ENCODE measurements at places on chromosomes 12 and 14. TPM values are rescaled to one million over a fixed set of nuclear protein-coding genes. Genes with fewer than 3 reads are reported as not detected.

GRCh38 chr12:125137766-125138344 is 72.6 kb downstream of the AACS start:
- DNase-seq: no peak

- no peak for DNase-seq
Observed at GRCh38 chr12:91606662-91607377, 424.2 kb upstream of the DCN start.

GRCh38 chr14:94536836-94537235 is 24.4 kb upstream of the SERPINA4 start:
- DNase-seq: peak; percentile 41

DNA sequence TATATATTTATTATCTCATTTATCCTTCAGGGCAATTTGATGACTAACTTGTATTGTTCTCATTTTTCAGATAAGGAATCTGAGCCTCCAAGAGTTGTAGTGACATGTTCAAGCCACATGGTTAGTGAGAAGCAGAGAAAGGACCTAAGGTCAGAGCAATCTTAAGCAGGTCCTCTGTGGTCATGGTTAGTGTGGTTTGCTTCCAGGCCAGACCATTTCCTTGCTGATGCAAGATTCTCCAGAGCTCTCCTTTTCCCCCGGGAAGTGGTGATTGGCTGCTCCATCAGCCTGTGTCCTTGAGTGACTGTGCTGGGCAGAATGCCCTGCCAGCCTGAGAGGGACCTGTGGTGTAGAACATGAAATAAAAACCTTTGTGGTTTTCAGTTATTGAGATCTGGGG is 141.3 kb downstream of the KTN1 start:
- DNase-seq: peak; percentile 80

DNA sequence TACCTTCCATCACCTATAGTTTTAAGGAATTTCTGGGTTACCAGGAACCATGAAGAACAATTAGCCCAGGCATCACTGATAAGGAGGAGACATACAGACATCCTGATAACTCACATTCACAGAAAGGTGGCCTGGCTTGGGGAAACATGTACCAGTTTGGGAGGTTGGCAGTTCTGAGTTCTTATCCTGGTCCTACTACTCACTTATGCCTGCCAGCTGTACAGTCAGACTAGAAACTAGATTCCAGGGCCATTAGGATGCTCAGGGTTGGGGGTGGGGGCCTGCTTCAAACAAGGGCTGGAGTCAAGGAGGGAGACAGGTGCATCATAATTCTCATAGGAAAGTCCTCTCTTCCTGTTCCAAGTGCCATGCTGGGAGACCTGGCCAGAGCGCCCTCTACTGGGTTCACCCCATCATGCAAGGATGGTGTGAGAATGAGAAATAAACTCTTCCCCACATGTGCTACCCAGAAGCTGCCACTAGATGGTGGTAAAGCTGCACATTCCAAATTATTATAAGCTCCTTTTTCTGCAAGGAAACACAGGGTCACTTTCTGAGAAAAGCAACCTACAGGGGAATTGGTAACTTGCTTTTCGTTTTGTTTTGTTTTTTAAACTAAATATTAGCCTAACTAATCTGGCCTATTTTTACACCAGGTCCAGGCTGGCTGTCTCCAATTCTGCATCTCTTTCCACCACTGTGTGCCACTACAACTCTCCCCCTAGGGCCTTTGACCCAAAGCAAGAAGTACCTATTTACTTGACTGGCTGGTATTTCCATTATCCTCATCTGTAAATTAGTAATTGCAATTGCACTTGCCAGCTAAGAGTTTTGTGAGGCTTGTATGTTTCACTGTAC is 14.5 kb downstream of the OAS2 start:
- DNase-seq: peak; percentile 67

- DNase-seq: peak; percentile 30
Observed at GRCh38 chr14:64324461-64324860, 30.3 kb upstream of the ESR2 start.

DNA sequence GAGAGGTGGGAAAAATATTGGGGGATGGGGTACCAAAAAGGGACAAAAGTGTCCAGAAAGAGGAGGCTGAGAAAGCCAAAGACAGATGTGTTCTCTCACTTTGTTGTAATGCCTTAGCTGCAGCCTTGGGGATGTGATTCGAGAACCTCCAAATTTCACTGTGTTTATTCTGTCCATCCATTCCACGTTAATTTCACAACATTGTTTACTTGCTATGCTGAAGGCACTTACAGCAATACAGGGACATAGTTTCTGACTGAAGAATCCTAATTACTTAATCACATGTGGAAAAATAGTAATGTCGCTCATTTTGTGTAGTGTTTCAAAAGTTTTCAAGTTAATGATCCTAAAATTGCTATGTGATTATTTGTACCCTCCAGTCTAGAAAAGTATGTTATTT is 146.2 kb upstream of the SLC38A2 start:
- no peak for DNase-seq

- DNase-seq: no peak
Observed at GRCh38 chr12:5971194-5971850, 26.3 kb upstream of the ANO2 start.

DNA sequence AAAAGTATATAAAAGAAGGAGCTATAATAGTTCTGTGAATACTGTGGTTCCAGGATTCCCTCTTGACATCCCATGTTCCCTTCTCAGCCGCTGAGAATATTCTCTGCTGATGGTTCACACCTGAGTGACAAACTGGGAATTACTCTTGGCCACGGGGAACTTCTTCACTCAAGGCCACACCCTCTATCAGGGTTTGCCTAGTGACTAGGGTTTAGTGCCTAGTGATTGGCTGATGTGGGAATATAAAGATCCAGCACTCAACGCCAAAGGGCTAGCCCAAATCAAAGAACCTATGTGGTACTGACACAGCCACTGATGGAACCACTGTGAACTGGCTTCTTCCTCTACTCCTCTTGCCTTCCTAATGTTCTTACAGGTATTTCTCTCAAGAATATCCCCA is 248.4 kb downstream of the ASCL1 start:
- DNase-seq: no peak

DNA sequence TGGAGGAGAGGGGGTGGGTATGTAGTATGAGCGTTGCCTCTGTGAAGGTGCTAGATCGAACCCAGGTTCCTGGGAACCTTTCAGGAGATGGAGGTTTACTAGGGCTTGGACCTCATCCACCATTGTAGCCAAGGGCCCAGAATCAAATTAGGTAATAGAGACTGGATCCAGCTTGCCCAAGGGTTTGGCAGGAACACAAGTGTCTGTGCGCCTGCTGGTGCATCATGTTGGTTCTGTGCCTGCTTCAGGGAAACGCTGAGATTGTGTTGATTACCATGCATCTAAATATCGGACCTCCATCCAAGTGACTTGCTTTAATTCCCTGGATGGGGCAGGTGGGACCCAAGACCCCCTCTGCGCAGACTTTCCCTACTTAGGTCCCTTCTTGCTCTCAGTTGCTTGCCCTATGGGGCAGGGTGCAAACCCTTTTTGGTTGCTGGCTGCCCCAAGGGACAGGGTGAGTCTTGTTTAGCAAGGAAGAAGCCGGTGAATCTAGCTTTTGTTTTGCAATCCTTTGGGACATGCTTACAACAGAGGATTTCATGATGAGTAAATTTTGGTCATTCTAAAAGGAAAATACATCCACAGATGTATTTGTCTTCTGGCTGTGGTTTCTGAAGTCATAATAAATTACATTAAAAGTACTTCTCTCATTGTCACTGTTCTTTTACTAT is 189.8 kb upstream of the PRICKLE1 start:
- DNase-seq: peak; percentile 92

- DNase-seq: no peak
Observed at GRCh38 chr12:95074766-95075165, 1.3 kb upstream of the NR2C1 start.

GRCh38 chr12:107488666-107489065 is 196.9 kb upstream of the PWP1 start:
- DNase-seq: peak; percentile 52

- DNase-seq: no peak
Observed at GRCh38 chr14:105015242-105015641, 5.6 kb downstream of the CDCA4 start.

DNA sequence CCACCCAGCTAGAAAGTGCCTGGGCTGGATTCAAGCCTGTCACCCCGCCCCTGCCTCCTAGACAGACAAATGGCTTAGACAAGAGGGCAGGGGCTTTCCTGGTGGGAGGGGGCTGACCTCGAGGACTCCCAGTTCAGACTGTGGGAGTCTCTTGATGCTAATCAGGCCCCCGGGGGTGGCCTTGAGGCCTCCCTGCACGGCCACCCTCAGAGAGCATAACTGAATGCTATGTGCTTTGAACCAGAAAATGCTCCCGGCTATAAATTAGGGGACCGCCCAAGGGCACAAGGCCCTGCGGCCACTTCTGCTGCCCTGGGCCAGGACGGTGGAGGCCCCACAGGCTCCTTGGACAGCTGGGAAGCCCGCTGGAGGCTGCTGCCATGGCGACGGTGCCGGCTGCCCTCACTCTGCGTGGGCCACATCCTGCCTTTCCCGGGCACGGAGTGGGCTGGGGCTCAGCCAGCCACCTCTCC is 111.0 kb upstream of the NCOR2 start:
- DNase-seq: no peak

DNA sequence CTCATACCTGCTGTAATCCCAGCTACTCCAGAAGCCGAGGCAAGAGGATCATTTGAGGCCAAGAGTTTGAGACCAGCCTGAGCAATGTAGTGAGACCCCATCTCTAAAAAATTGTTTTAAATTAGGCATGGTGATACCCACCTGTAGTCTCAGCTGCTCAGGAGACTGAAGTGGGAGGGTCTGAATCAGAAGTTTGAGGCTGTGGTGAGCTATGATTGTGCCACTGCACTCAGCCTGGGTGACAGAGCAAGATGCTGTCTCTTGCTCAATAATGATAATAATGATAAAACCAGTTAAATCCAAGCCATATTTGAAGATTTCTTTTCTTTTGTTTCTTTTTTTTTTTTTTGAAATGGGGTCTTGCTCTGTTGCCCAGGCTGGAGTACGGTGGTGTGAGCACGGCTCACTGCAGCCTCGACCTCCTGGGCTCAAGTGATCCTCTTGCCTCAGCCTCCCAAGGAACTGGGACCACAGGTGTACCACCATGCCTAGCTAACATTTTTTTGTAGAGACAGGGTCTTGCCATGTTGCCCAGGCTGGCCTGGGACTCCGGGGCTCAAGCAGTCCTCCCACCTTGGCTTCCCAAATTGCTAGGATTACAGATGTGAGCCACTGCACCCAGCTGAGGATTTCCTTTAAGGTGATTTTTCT is 12.8 kb downstream of the PSMA6 start:
- DNase-seq: no peak

- DNase-seq: no peak
Observed at GRCh38 chr14:82421286-82421685, 887.6 kb upstream of the SEL1L start.

- peak; percentile 66 for DNase-seq
Observed at GRCh38 chr14:104689881-104690711, 678 bp downstream of the INF2 start.

- no peak for DNase-seq
Observed at GRCh38 chr12:118330421-118331018, 42.2 kb downstream of the TAOK3 start.

GRCh38 chr12:58841058-58841798 is 79.1 kb downstream of the LRIG3 start:
- no peak for DNase-seq

DNA sequence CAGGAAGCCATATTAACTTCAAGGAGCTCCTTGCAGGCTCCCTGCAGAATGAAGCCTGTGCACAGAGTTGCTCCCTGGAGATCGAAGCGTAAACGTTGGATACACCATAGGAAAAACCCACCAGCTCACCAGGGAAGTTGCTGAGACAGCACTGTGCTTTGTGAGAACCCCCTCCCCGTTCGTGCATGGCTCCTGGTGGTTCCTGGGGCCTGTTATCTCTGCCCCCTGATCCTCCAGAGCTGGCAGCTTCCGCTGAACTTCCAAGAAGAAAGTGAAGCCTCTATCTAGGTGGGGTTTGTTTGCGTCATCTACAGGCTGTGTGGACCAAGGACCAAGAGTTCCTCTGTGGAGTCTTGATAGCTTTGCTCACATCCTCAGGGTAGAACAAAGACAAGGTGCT is 2.4 kb upstream of the CCDC85C start:
- DNase-seq: no peak

DNA sequence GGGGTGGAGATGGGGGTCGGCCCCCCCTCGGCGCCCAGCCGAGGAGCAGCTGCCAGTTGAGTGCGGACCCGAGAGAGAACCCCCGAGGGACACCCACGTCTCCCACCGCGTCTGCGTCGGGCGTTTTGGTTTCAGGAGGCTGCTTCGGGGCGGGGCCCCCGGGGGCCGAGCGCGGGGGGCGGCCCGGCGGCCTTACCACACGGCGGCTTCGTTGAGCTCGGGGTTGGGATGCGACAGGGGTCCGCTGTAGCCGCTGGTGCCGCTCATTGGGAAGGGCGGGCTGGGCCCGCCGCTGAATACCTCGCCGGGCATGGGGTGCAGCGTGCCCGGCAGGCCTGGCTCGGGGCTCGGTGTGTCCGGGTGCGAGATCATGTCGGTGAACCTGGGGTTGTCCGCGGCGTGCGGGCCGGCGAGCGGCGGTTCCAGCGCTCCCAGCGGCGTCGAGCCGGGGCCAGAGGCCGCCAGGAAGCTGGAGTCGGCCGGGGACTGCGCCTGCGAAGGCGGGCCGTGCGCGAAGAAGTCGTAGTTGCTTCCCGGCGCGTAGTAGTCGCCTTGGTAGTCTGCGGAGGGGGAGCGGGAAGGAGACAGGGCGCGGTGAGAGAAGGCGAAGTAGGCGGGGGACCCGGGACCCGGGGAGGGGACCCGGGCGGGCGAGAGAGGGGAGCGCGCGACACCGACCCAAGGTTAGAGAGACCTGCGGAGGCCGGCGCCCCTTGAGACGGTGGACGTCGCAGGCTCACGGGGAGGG is 8.5 kb downstream of the LHX5 start:
- DNase-seq: peak; percentile 35

DNA sequence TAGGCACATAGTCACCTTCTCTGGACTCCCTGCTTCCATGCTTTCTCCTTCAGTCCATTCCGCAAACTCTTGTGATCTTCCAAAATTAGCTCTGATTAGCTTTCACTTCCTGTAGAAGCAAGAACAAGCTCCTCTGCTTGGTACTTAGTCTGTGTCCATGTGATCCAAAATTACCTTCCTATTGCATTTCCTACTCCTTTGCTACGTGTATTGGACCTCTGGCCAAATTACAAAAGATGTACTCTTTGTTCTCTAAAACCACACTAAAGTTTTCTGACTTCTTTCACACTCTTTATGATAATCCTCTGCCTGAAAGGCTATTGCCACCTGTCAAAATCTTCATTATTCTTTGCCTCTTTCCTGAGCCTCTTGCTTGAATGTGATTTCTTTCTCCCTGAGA is 786 bp upstream of the TSFM start:
- no peak for DNase-seq

DNA sequence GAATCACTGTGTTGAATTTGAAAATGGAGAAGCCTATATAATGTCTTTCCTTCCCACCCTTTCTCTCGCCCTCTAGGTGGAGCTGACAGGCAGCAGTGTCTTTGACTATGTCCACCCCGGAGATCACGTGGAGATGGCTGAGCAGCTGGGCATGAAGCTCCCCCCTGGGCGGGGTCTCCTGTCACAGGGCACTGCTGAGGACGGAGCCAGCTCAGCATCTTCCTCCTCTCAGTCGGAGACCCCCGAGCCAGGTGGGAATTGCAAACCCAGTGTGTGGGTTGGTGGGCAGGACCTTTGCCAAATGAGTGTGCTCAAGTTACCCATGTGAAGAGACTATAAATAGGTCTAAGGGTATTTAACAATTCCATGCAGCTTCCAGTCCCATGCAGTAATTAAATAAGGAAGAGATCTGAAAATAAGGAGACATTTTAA is 274.7 kb downstream of the EGLN3 start:
- peak; percentile 66 for DNase-seq

The MDGA2 gene
- not detected for total RNA-seq

The CFAP54 gene
- total RNA-seq: 2.0 TPM

The CEBPE gene
- total RNA-seq: not detected

The CRIP2 gene
- total RNA-seq: 149 TPM

The LRP1-AS gene
- total RNA-seq: not detected

The ANKRD33 gene
- total RNA-seq: not detected

Measured in GM23248 (cell line).